ENCODE measurements at places on chromosomes 6 and 20.
A peak's percentile ranks its signal among the peaks of the same experiment; 100 is the strongest.

DNA sequence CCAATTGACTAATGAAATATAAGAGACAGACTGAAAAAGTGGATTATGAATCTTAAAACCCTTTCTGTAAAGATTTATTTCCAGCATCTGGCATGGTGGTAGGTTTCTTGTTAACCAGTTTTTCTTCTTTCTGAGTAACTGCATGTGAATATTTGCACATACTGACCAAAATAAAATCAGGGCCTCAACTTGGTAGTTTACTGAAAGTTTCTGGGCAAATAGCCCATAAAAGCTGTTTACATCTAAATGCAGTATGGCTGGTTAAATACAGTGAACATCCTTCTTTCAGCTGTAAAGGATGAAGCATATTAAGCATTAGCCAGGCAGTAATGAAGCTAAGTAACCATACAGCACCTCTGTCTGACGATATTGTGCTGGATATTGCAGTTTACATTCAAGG, 83.6 kb upstream of the EYS start:
- DNase-seq: no peak

GRCh38 chr6:163507965-163508364, 93.4 kb downstream of the QKI start:
- DNase-seq: no peak

GRCh38 chr6:40845553-40845952, 193.5 kb downstream of the UNC5CL start:
- DNase-seq: no peak

GRCh38 chr6:71404145-71404966, 115.7 kb downstream of the OGFRL1 start:
- no peak for DNase-seq

- DNase-seq: no peak
Measured at GRCh38 chr6:29519291-29520010, 31.7 kb upstream of the MAS1L start.

- DNase-seq: no peak
Measured at GRCh38 chr20:16944745-16945144, 196.6 kb downstream of the OTOR start.

- DNase-seq: no peak
Measured at GRCh38 chr6:170583756-170584180, 669 bp downstream of the PDCD2 start.

DNA sequence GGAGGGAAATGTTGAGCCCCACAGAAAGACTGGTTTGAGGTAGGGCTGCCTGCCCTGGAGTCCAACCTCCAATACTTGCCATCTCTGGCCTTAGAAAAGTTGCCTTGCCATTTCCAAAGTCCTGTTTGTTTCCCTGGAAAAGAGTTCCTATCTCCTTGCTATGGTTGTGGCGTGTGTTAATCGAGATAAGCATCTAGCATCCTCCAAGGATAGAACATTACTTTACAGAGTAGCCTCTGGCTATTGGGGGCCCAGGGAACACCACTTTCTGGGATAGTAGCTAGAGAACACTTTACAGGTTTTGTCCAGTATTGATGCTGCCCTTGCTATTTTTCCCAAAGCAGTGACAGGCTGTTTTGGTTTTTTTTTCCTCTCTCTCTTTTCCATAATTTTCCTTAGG, 57.4 kb upstream of the SASH1 start:
- no peak for DNase-seq

GRCh38 chr20:35954907-35955251, 577 bp upstream of the SCAND1 start:
- peak; percentile 67 for DNase-seq

- DNase-seq: no peak
Measured at GRCh38 chr6:112802144-112802543, 455.0 kb downstream of the RFPL4B start.

GRCh38 chr6:16635810-16636602, 125.3 kb downstream of the ATXN1 start:
- no peak for DNase-seq

- DNase-seq: no peak
Measured at GRCh38 chr20:44706301-44707017, 8.7 kb upstream of the CCN5 start.

GRCh38 chr6:39169448-39170344, 54.7 kb upstream of the SAYSD1 start:
- DNase-seq: no peak

DNA sequence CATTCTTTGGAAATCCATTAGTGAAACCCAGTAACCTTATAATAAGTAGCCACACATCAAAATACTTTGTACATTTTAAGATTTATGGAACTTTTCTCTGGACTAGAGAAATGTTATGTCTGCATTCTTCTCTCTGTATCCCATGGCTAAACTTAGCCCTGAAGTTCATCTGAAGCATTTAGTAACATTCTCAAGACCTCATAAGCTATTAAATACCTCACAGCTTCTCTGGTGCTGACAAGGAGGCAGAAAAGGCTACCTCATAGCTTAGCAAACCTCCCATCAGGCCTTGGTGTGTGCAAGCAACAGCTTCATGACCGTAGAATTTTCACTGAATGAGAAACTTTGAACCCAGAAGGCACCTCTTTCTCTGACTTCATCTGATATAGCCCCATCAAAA, 38.9 kb upstream of the HDGFL1 start:
- DNase-seq: no peak

DNA sequence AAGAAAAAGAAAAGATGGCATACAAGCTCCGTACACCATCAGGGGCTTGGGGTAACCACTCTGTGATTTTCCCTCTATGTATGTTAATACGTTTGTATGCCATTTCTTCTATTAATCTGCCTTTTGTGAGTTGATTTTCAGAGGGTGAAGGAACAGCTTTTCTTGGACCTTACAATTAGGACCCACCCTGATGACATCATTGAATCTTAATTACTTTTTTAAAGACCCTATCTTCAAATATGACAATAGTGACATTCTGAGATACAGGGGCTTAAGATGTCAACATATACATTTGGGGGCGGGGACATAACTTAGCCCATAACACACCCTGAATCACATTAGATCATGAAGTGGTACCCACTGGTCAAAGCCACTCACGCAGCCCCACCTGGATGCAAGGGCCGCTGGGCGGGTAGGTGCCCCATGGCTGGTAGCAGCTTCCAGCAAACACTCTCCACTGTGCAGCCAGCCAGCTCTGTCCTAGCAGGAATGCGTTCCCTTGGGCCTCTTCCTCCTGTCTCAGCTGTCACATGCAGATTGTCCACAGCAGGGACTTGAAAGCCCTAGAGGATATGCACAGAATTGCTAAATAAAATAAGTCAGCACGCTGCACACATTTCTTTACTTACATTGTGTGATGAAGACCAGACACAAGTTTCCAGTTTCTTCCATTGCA, 74.5 kb downstream of the FOXF2 start:
- no peak for DNase-seq

- DNase-seq: no peak
Measured at GRCh38 chr6:42777126-42777822, 4.6 kb upstream of the BICRAL start.

GRCh38 chr20:1637755-1638154, 17.9 kb upstream of the SIRPB1 start:
- DNase-seq: no peak

DNA sequence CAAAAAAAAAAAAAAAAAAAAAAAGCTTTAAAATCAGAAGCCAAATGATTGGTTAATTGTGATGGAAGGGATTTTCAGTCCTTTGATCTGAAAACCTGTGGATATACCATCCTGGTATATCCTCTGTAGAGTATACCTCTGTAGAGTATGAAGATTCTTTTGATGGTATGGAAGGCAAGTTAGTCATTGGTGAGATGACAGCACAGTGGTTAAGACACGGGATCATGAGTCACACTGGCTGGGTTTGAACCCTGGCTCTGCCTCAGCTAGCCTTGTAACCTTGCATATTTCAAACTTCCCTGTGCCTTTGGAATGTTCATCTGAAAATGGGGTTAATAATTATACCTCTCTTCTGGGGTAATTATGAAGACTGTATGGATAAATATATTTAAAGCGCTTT, 179.3 kb downstream of the CARMIL1 start:
- DNase-seq: no peak

- DNase-seq: no peak
Measured at GRCh38 chr6:5680095-5680494, 326.6 kb downstream of the NRN1 start.

DNA sequence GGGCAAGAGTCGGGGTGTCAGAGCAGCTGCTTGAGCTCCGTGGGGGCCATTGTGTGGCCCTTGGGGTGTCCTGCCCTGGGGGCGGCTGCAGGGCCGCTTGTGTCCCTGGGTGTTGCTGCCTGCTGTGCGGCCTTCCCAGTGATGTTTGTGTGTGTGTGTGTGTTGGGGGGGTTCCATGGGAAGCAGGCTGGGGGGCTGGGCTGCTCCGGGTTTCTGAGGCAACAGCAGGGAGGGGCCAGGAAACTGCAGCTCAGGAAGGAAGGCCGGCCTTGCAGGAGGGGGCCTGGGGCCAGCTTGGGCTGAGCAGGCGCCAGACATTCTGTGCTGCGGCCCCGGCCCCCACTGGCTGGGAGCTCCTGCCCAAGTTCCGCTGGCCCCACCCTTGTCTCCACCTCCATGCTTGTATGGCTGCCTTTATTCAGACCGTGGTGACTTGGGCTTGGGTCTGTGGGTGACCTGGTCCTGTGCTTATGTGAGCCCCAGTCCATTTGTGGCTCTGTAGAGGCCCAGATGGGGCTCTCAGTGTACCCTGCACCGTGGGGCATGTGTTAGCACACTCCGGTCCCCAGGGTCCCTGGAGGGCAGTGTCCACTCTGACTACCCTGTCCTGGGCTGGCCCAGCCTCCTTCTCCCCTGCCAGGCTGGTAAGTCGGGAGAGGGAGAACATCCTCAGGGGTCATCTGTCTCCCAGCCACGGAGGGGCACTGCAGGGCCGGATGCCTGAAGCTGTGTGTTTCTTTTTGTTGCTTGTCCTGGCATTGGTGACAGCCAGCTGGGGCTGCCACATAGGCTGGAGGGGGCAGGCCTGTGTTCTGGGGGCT, 4.6 kb upstream of the SOX18 start:
- DNase-seq: no peak

Data from CD8-positive, alpha-beta memory T cell (primary cell).